ENCODE measurements at places on chromosomes 16 and 17.

DNA sequence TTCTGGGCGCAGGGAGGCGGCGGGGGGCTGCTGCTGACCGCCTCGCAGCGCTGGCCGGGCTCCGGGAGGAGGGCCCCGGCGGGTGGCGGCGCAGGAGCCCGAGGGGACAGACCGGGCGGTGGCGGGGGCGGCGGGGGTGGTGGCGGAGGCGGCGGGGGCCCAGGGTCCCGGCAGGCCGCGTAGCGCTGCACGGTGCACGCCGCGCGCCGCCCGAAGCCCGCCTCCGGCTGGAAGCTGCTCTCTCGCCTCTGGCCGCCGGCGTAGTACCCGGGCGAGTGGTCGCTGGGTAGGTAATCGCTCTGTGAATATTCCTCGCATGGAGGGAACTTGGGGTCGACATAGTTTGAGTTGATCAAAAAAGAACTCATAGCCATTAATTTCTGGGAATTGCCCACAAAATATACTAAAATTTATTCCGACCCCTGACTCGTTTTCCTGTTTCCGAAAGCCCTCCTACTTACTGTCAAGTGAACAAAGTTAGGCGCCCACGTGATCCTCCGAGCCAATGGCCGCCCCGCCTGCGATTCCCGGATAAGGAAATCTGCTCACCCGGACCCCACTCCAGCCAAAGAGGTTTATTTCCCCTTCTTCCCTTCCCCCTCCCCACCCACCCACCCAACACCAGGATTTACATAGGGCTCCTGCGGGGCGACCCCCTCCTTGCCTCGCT, at the start of gene HOXB4:
Gene HOXB4, minus strand, starts transcription at position 405 of the 670 bp plus-strand sequence. Its CDS starts 31 bp downstream, at position 374.
- no peak for DNase-seq

GRCh38 chr17:13788385-13788784, 186.7 kb upstream of the HS3ST3A1 start:
- no peak for DNase-seq

DNA sequence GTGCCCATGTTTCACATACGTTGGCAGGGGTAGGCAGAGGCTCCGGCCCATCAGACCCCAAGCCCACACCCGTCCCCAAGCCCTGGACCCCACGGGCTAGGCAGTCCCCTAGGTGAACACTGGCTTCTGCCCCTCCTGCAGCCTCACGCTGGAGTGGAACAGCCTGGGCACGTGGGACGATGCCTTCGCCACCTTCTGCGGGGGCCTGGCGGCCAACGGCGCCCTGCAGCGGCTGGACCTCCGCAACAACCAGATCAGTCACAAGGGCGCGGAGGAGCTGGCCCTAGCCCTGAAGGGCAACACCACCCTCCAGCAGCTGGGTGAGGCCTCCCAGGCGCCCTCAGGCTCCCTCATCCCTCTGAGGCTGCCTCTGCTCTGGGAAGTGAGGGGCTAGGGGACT, 1.8 kb downstream of the LRRC45 start:
- DNase-seq, result no peak

DNA sequence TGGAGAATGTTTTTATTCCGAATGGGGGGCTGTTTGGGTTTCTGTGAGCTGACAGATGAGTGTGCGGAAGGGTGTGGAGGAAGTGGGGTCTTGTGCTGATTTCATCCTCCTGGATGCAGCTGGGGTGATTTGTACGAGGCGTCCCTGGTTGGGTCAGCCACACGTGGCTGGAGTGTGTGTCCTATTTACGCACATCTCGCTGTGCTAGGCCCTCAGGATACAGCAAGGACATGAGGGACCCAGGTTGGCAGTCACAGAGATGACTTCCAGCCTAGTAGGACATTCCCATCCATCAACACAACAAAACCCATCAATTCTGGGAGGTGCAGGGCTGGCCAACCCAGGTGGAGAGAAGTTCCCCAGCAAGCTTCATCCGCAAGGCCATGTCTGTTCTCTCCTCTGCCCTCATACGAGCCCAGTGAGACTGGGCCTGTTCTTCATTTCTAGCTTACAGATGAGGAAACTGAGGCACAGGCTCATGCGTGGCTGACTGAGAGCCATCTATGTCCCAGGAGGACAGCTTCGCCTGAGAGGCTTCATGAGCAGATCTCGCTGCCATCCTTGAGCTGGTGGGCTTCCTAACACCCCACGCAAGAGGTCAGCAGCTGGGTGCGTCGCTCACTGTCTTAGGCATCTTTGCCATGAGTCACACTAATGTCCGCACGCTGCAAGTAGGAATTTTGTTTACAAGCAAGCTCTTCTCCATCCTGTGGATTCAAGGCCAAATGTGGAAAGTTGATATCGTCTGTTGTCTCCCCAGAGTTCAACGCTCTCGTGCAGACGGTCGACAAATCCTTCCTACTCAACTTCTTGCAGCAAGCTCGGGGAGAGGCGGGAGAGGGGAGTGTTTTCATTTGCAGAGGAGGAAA, 24.4 kb downstream of the IRF8 start:
- DNase-seq, result no peak

- no peak for DNase-seq
These were observed 467.7 kb downstream of the SOX9 start for GRCh38 chr17:72588561-72588960.

DNA sequence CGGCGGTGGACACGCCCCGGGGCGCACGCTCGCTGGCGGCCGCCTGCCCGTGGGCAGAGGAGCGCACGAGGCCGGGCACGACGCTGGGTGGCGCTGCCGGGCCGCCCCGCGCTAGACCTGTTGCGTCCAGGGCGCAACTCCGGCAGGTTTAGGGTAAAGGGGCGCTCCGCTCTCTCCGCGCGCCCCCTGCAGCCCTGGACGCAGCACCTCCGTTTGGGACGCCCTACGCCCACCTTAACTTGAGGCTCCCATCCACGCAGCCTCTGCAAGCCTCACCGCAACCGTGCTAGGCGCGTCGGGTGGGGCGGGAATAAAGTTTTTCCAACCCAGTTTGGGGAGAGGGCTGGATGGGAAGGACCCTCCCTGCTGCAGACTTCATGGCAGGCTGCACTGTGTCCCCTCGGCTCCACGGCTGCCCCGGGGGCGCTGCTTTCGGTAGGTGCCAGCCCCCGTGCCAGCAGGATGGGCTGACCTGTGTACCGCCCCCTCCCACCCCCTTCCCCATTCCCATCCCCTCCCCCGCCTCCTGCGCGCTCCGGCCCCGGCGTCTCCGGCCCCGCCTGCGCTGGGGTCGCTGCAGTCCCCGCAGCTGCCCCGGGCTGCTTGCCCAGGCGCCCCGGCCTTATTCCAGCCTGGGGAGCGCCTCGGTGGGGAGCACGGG, at the start of gene SYT17:
Gene SYT17, plus strand, starts transcription at position 531 of the 661 bp plus-strand sequence. CDS start 407 bp downstream, outside the sequence.
- DNase-seq, result peak; percentile 79

GRCh38 chr16:79278506-79278905, 322.0 kb downstream of the MAF start:
- DNase-seq, result no peak

DNA sequence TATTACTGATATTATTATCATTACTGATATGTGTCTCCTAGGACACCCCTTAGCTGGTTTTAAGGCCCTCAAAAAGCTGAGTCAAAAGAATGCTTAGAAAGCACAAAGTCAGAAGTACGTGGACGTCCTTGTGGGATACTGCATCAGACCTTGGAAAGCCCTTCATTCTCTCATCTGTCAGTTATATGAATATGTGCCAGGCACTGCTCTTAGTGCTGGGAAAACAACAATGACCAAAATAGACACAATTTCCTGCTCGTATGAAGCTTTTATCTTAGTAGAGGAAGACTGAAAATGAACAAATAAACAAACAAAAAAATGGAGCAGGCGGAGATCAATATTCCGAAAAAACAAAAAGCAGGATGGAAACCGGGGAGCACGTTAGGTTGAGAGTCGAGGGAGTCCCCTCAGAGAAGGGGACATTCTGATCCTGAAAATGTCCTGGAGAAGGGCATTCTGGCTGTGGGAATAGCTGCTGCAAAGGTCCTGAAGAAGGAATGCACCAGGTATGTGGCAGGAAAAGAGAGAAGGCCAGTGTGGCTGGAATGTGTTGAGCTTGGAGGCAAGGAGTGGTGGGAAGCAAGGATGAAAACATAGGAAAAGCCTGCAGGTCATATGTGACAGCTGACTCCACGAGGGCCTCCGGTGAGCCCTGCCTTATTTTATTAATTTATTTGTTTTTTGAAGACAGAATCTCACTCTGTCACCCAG, 15.5 kb upstream of the TMEM94 start:
- no peak for DNase-seq

DNA sequence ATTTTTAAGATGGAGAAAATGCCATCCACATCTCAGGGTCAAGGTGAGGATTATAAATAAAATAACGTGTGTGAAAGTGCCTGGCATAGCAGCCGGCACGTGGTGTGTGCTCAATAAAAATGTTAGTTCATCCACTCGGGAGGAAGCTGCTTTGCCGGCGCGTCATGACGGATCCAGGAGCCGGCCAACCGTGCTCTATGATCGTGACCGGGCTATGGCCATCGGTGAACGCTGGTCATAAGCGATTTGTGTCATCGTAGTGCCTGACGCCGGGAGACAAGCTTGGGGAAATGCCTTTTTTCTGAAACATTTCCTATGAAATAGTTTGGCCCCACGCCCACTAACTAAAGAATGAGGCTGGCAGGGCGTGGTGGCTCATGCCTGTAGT, 74.0 kb downstream of the CMC2 start:
- peak; percentile 82 for DNase-seq
